Stimulated activated CD4-positive, alpha-beta T cell treated with anti-CD3 and anti-CD28 coated beads, Interleukin-12 subunit alpha, Interleukin-12 subunit beta, amount 100 ng/mL, for 24 hours (primary cell): ENCODE measurements at places on chromosomes 13 and 19.

DNA sequence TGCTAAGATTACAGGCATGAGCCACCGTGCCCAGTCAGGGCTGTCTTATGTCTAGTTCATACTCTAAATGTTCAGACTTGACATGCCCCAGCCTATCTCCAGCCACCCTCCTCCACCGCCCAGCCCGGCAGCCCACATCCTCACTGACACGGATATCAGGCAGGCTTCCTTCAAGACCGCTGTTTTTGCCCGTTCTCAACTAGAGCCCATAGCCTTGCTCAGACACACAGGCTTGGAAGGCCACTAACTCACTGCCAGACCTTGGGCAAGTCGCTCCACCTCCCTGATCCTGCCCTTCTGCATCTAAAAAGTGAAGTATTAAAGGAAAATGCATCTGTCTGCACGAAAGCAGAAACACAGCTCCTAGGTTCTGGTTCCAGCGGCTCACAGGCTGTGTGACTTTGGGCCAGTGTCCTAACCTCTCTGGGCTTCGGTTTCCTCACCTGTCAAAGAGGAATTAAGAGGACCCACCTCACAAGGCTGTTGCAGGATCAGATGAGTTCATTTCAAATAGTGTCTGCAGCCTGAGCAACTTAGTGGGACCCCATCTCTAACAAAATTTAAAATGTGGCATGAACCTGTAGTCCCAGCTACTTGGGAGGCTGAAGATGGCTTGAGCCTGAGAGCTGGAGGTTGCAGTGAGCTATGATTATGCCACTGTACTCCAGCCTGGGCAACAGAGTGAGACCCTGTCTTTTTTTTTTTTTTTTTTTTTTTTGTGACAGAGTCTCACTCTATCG is 14.5 kb upstream of the CERS4 start:
- DNase-seq, result no peak

- DNase-seq, result peak; percentile 37
Observed at GRCh38 chr13:114142640-114143490, 10.4 kb upstream of the RASA3 start.

DNA sequence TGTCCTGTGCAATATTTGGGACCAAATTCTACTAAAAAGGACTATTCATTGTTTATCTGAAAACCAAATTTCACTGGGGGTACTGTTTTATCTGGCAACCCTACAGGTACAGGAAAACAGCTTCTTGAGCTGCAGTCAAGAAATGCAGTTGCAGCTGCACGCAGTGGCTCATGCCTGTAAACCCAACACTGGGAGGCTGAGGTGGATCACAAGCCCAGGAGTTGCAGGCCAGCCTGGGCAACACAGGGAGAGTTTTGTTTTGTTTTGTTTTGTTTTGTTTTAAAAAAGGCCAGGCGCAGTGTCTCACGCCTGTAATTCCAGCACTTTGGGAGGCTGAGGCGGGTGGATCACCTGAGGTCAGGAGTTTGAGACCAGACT is 11.6 kb upstream of the ZSCAN1 start:
- no peak for DNase-seq

DNA sequence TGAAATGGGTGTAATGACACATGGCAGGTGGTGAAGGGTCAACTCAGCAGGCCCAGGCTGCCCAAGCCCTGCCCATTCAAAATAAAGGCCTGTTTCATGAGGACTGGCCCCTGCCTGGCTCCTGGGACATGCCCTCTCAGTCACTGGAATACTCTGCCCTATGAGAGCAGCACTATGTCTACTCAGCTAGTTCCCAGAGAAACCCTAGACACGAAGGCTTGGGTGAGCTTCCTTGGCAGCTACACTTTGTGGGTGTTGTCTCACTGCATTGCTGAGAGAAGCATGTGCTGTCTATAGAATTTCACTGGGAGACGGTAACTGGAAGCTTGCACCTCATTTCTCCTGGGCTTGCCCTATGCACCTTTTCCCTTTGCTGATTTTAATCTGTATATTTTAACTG is 752.8 kb downstream of the LIG4 start:
- DNase-seq, result no peak

DNA sequence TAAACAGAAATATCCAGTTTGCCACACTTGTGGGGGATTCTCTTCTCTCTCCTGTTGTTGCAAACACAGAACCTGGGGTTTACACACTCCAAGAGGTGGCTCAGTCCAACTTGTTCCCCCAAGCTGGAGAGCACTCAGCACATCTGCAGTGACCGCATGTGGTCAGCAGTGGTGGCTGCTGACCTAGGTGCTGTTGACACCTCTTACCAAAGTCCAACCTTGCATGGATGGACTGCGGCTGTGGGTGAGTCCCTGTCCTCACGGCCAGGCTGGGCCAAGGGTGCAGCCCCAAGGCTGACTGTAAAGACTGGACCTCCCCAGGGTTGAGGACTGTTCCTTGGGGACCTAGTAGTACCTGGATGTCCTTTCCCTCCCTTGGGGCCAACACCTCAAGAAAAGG is 6.1 kb downstream of the LRFN3 start:
- no peak for DNase-seq

- DNase-seq, result no peak
Observed at GRCh38 chr19:6890938-6891337, 3.6 kb downstream of the ADGRE1 start.

DNA sequence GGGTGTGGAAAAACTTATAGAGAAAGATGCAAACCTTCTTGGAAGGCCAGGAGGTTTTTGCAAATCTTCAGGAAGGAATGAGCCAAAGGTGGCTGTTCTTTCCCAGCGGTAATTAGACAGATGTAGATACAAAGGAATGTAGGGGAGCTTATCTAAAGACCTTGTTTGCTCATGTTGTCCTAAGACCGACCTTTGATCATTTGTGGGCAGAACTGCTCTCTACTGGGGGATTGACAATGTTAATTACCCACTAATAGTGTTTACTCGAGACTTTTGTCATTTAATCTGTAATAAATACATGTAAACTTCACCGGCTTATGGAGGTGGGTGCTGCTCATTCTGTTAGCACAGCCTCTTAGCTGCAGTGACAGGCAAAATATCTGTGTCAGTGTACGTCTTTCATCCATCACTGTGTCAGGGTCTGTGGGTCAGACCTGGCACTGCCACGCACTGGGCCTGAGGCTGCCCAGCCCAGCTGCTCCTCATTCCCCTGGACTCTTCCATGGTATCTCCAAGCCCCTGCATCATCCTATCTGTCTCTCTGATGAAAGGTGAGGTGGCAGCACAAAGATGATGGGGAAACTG is 68.3 kb downstream of the ZNF431 start:
- DNase-seq, result no peak

- DNase-seq, result no peak
Observed at GRCh38 chr19:3175781-3176714, 2.5 kb upstream of the S1PR4 start.

DNA sequence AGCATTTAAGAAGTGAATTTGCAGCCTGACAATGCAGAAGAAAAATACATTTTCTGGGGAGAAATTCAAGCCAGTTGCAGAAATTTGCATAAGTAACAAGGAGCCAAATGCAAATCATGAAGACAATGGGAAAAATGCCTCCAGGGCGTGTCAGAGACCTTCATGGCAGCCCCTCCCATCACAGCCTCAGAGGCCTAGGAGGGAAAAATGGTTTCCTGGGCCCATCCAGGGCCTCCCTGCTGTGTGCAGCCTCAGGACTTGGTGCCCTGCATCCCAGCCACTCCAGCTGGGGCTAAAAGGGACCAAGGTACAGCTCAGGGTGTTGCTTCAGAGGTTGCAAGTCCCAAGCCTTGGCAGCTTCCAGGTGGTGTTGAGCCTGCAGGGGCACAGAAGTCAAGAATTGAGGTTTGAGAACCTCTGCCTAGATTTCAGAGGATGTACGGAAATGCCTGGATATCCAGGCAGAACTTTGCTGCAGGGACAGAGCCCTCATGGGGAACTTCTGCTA is 16.7 kb upstream of the ITM2B start:
- DNase-seq, result no peak
